ENCODE measurements at places on chromosomes 3 and 15. TPM values are rescaled to one million over a fixed set of nuclear protein-coding genes. Genes with fewer than 3 reads are reported as not detected.

SGO1 gene
- total RNA-seq: 5.0 TPM

PPP1R14D gene
- not detected for total RNA-seq

SLC12A1 gene
- total RNA-seq: not detected

PSMD2 gene
- total RNA-seq: 338 TPM

SLC22A14 gene
- total RNA-seq: 0.93 TPM

DVL3 gene
- total RNA-seq: 213 TPM

SEMA5B gene
- 61.1 TPM for total RNA-seq

SEMA3F gene
- 41.2 TPM for total RNA-seq

GPR156 gene
- total RNA-seq: 0.83 TPM

CPN2 gene
- total RNA-seq: not detected
